ENCODE measurements at places on chromosomes 5 and 9. TPM values are rescaled to one million over a fixed set of nuclear protein-coding genes. Genes with fewer than 3 reads are reported as not detected.

The FGFR4 gene
- 15.4 TPM for polyA plus RNA-seq

DNA sequence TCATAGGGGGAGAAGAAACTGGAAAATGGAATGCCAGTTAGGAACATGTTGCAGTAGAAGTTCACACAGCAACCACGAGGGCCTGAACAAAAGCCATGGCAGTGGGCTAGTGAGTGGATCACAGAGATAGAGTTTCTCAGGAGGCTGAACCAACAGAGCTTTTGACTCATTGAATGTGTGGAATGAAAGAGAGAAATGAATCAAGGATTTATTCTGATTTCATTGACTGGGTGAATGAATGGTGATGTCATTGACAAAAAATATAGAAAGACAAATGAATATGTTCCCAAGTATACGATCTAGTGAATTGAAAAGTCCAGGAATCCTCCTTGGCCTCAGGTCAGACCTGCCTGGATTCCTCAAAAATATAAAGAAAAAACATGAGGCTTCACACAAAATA lies 99.2 kb downstream of the ZNF462 start:
- DNase-seq: no peak
- no peaks in the 10 kb centered on the region for H3K36me3 ChIP-seq
- H3K4me3 ChIP-seq: no peak overlapping the region
- H3K27me3 ChIP-seq: no peaks in the 10 kb centered on the region
- H3K27ac ChIP-seq: peak overlapping the region; percentile 73

- no peaks in the 10 kb centered on the region for H3K27me3 ChIP-seq
- H3K36me3 ChIP-seq: no peaks in the 10 kb centered on the region
- H3K27ac ChIP-seq: no peak overlapping the region
- DNase-seq: no peak
- no peak overlapping the region for H3K4me3 ChIP-seq
Observed at GRCh38 chr5:95883185-95884016, 60.9 kb upstream of the GLRX start.

DNA sequence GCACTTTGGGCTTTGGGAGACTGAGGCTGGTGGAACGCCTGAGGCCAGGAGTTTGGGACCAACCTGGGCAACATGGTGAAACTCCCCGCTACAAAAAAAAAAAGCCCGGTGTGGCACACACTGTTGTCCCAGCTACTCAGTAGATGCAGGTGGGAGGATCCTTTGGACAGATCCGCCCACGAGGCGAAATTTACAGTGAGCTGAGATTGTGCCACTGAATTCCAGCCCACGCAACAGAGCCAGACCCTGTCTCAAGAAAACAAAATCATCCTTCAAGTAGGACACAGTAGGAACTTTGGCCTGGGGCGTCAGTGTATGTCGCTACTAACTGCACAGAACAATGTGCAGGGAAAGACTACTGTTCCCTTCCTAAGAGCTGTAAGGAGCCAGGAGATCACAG lies 4.8 kb downstream of the RPS14 start:
- peaks cover 2% of the 10 kb centered on the region for H3K36me3 ChIP-seq
- H3K27ac ChIP-seq: no peak overlapping the region
- peaks cover 18% of the 10 kb centered on the region for H3K4me1 ChIP-seq
- H3K27me3 ChIP-seq: no peaks in the 10 kb centered on the region

DNA sequence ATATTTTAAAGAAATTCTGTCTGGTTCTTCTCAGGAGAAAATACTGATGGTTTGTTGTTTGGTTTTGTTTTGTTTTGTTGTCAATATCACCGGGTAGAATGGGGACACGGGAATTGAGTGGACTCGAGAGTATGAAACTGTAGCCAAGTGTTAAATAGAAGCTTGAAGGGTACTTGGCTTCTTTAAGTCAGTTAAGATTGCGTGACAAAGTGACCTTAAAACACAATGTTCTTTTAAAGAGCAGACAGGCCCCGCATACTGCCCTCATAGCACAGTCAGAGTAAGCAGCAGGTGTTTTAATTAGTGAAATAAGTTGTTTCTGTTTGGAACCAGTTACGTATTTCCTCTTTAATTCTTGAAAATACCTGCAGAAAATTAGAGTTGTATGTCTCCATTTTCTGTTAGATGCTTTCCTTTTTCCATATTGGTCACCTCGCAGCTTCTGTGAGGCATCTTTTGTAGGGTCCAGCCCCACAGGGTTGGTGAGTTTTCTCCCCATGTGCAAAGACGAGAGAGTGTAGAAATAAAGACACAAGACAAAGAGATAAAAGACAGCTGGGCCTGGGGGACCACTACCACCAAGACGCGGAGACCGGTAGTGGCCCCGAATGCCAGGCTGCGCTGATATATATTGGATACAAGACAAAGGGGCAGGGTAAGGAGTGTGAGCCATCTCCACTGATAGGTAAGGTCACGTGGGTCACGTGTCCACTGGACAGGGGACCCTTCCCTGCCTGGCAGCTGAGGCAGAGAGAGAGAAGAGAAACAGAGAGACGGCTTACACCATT lies 9.6 kb downstream of the TRIP13 start:
- no peaks in the 10 kb centered on the region for H3K27me3 ChIP-seq
- DNase-seq: peak; percentile 55
- H3K27ac ChIP-seq: no peak overlapping the region
- H3K36me3 ChIP-seq: no peaks in the 10 kb centered on the region

GRCh38 chr9:72292256-72292682 lies 72.7 kb downstream of the ZFAND5 start:
- DNase-seq: no peak
- no peaks in the 10 kb centered on the region for H3K4me1 ChIP-seq
- no peaks in the 10 kb centered on the region for H3K27me3 ChIP-seq
- no peaks in the 10 kb centered on the region for H3K36me3 ChIP-seq

DNA sequence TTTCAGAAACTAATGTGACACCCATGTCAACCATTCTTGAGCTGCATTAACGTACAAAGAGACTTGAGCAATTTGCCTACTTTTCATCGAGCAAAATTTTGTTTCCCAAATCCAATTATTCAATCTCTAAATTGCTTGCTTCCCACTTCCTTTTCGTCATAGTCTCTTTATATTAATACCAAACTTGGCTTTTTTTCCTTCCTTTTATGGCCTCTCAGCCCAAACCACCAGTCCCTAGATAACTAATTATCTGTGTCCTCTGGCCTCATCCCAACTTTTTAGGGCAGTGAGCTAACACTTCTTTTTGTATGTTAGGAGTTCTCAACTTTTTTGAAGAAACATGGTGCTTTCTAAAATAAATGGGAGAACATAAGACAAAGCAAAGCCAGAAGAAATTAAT lies 155.5 kb upstream of the S1PR3 start:
- no peak overlapping the region for H3K4me3 ChIP-seq
- peaks cover 51% of the 10 kb centered on the region for H3K27me3 ChIP-seq
- no peak overlapping the region for H3K27ac ChIP-seq
- H3K4me1 ChIP-seq: peaks cover 12% of the 10 kb centered on the region
- H3K36me3 ChIP-seq: no peaks in the 10 kb centered on the region

GRCh38 chr5:59275510-59276324 lies 617.8 kb downstream of the PDE4D start:
- H3K27me3 ChIP-seq: no peaks in the 10 kb centered on the region
- DNase-seq: no peak
- H3K27ac ChIP-seq: peak overlapping the region; percentile 48
- H3K4me3 ChIP-seq: peak overlapping the region; percentile 30
- no peaks in the 10 kb centered on the region for H3K36me3 ChIP-seq

DNA sequence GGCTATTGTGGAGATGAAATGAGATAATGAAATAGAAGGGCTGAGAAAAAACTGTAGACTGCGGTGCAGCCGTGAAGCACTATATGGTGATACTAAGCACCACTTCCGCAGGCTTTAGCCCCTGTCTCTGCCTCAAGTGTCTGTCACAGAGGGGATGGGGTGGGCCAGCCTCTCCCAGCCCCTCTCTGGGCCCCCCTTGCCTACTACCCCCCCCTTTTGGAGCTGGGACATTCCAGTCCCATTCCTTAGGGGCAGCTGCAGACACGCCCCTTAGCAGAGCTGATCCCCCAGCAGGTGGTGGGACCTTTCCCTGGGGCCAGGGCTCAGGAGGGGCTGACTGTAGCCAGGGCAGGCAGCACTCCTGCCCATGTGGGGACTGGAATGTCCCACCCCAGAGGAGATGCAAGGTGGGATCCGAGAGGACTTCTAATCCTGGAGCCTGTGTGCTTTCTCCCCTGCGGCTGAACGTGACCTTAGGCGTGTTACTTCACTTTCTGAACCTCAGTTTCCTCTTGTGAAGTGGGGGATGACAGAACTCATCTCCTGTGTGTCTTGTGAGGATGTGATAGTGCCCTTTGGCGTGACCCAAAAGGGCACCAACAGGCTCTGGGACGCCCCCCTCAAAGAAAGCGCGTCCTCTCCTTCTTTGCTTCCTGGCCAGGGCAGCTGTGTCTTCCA lies 1.9 kb downstream of the N4BP3 start:
- H3K27ac ChIP-seq: peak overlapping the region; percentile 38
- H3K27me3 ChIP-seq: peaks cover 21% of the 10 kb centered on the region
- H3K4me1 ChIP-seq: peaks cover 45% of the 10 kb centered on the region
- no peak overlapping the region for H3K4me3 ChIP-seq
- peaks cover 6% of the 10 kb centered on the region for H3K36me3 ChIP-seq
- no peak for DNase-seq

The NTNG2 gene
- 2.8 TPM for polyA plus RNA-seq

DNA sequence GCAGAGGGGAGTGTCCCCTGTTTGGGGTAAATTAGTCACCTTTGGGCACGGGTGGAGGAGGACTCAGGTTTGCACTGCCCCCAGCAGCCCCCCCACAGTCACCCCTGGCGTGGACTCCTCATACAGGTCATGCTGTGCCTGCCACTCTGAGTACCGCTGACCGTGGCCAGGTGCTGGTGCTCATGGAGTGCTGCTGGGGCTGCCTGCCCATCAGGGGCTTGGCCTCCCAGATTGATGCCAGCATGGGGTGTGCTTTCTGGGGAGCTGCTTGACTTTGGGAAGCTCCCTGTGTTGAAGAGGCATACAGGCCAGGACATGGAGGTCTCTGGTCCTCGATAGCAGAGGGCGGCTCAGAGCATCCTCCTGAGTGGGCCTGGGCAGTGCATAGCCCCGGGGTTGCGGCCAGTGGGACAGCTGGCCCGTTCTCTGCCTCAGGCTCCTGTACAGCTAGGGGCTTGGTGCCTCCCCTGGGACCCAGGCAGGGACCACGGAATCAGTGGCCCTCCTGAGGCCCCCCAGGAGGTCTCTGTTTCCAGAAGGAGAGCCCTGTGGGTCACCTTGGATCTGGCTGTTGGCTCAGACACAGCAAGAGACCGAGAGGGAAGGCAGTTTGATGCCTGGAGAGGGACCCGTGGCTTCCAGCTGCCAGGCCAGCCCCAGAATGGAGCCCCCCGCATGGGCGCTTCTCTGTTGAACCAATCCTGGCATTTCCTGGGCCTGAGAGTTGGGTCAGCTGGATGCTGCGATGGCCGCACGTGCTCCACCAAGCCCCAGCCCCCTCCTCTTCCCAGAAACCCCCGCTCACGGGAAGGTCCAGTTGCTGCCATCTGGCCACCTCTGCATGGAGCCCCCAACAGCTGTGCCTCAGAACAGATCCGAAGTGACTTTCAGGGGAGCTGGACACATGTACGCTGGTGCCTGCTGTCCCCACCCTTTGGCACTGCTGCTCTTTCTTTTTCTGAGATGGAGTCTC lies 6.1 kb upstream of the AJM1 start:
- H3K27ac ChIP-seq: no peak overlapping the region
- peaks cover 20% of the 10 kb centered on the region for H3K4me1 ChIP-seq
- H3K4me3 ChIP-seq: no peak overlapping the region
- peaks cover 94% of the 10 kb centered on the region for H3K36me3 ChIP-seq

The FBXO4 gene
- 19.7 TPM for polyA plus RNA-seq

GRCh38 chr5:33228149-33228548 lies 212.6 kb upstream of the TARS1 start:
- no peak for DNase-seq
- H3K36me3 ChIP-seq: no peaks in the 10 kb centered on the region
- no peak overlapping the region for H3K4me3 ChIP-seq
- no peaks in the 10 kb centered on the region for H3K4me1 ChIP-seq
- no peak overlapping the region for H3K27ac ChIP-seq
- no peaks in the 10 kb centered on the region for H3K27me3 ChIP-seq

DNA sequence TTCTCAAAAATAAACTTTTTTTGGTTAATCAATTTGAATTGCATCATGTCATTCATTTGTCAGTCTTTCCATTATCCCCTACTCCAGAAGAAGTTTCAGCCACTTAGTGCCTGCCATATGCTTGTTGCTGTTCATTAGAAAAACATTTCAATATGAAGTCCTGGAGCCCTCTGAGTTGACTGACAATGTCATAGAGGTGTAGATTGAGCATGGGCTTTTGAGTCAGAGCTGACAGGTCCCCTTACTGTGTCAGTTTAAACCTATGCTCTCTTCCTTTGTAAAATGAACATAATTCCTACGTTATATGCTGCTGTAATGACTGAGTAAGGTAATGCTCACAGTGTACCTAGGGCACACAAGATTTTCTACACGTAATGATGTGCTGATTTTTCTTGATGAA lies 114.0 kb downstream of the CTNND2 start:
- H3K27ac ChIP-seq: no peak overlapping the region
- no peak for DNase-seq
- no peaks in the 10 kb centered on the region for H3K4me1 ChIP-seq
- no peaks in the 10 kb centered on the region for H3K27me3 ChIP-seq
- H3K36me3 ChIP-seq: no peaks in the 10 kb centered on the region

The DEPDC1B gene
- 0.63 TPM for polyA plus RNA-seq

- no peak for DNase-seq
- H3K36me3 ChIP-seq: no peaks in the 10 kb centered on the region
- H3K4me3 ChIP-seq: no peak overlapping the region
- H3K4me1 ChIP-seq: no peaks in the 10 kb centered on the region
- H3K27ac ChIP-seq: no peak overlapping the region
- H3K27me3 ChIP-seq: no peaks in the 10 kb centered on the region
Observed at GRCh38 chr5:144315994-144316634, 145.4 kb downstream of the KCTD16 start.

The DMRT2 gene
- polyA plus RNA-seq: not detected

GRCh38 chr9:68495247-68495646 lies 45.4 kb downstream of the TMEM252 start:
- no peak overlapping the region for H3K27ac ChIP-seq
- no peak for DNase-seq
- H3K27me3 ChIP-seq: no peaks in the 10 kb centered on the region
- H3K4me3 ChIP-seq: no peak overlapping the region
- H3K36me3 ChIP-seq: no peaks in the 10 kb centered on the region

- H3K27me3 ChIP-seq: no peaks in the 10 kb centered on the region
- DNase-seq: no peak
- peaks cover 54% of the 10 kb centered on the region for H3K4me1 ChIP-seq
- no peak overlapping the region for H3K4me3 ChIP-seq
- peak overlapping the region; percentile 79 for H3K27ac ChIP-seq
Observed at GRCh38 chr5:56176871-56177533, 56.1 kb downstream of the ANKRD55 start.

The UGCG gene
- 20.7 TPM for polyA plus RNA-seq
